ENCODE measurements at places on chromosomes 6 and 20. TPM values are rescaled to one million over a fixed set of nuclear protein-coding genes. Genes with fewer than 3 reads are reported as not detected.
A peak's percentile ranks its signal among the peaks of the same experiment; 100 is the strongest.

TRIM10 gene
- not detected for total RNA-seq

DNA sequence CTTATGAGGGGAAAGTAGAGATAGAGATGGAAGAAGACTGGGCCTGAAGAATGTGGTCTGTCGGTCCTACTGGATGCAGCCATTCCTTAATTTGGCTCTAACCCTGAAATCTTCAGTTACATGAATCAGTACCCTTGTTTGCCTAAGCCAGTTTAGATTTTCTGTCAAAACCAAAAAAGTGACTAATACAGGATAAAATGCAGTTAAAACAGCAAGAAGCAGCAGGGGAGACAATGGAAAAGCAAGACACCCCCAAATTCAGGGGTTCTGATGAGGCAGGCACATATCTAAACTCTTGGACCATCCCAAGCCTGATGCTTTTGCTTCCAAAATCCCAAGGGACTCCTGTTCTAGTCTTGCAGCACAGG, 17.4 kb upstream of the UBE2V1 start:
- H3K27ac ChIP-seq = peak overlapping the region; percentile 8
- peaks cover 23% of the 10 kb centered on the region for H3K4me1 ChIP-seq
- no peaks in the 10 kb centered on the region for H3K27me3 ChIP-seq
- H3K4me3 ChIP-seq = peak overlapping the region; percentile 4
- peaks cover 26% of the 10 kb centered on the region for H3K36me3 ChIP-seq

GRCh38 chr6:20186981-20187380, 25.3 kb downstream of the MBOAT1 start:
- no peak overlapping the region for H3K27ac ChIP-seq
- no peaks in the 10 kb centered on the region for H3K36me3 ChIP-seq

DNA sequence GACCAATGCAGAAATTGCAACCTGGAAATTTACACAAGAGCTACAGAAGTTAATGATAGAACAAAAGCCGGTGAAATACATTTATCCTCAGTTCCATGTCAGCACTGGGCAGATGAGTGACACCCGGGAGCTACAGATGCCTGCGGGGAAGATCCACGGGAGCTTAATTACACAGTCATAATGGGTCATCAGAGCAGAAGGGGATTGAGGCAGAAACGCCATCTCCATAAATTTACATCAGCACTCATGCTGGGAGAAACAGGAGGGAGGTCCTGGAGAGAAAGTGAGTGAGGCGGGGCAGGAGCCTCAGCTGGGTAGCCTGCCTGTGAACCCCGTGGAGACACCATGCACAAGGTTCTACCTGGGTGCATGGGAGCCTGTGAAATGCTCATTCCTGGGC, 37.6 kb upstream of the CST7 start:
- no peak overlapping the region for H3K27ac ChIP-seq
- no peak overlapping the region for H3K4me3 ChIP-seq
- DNase-seq = no peak
- no peaks in the 10 kb centered on the region for H3K4me1 ChIP-seq

- H3K4me3 ChIP-seq = no peak overlapping the region
- H3K27me3 ChIP-seq = peaks cover 38% of the 10 kb centered on the region
- H3K36me3 ChIP-seq = no peaks in the 10 kb centered on the region
These were observed 22.4 kb upstream of the RIMS4 start for GRCh38 chr20:44832724-44833123.
